IPS DF 6.9 (cell line): ENCODE measurements at places on chromosomes 3 and 15.

DNA sequence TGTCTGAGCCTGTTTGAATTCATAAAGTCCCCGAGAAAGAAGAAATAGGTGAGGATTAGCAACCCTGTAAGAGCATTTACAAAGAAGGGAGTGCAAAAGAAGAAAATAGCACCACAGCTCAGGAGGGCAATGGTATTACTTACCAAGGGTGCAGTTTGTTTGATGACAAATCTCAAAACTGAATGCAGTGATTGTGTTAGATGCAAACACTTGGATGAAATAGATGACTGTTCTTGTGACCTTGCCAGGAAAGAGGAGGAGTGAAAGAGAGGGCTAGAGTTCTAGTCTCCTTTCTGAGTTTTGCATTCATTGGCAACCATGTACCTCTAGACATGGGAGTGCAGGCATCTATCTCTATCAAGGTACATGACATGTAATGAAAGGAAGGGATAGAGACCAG lies 1030.8 kb upstream of the CFAP20DC start:
- DNase-seq = no peak

GRCh38 chr15:92087211-92087610 lies 233.7 kb downstream of the SLCO3A1 start:
- no peak for DNase-seq

DNA sequence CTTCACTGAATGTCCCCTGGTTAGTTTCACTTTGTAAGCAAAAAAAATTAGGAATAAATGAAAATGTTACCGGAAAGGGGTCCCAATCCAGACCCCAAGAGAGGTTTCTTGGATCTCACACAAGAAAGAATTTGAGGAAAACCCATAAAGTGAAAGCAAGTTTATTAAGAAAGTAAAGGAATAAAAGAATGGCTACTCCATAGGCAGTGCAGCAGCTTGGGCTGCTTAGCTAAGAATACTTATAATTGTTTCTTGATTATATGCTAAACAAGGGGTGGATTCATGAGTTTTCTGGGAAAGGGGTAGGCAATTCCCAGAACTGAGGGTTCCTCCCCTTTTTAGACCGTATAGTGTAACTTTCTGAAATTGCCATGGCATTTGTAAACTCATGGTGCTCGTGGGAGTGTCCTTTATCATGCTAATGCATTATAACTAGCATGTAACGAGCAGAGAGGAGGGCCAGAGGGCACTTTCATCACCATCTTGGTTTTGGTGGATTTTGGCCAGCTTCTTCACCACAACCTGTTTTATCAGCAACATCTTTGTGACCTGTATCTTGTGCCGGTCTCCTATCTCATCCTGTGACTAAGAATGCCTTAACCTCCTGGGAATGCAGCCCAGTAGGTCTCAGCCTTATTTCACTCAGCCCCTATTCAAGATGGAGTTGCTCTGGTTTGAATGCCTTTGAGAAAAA lies 41.0 kb upstream of the CMSS1 start:
- no peak for DNase-seq

- DNase-seq = no peak
Measured at GRCh38 chr3:106510206-106510605, 641.4 kb upstream of the CBLB start.

DNA sequence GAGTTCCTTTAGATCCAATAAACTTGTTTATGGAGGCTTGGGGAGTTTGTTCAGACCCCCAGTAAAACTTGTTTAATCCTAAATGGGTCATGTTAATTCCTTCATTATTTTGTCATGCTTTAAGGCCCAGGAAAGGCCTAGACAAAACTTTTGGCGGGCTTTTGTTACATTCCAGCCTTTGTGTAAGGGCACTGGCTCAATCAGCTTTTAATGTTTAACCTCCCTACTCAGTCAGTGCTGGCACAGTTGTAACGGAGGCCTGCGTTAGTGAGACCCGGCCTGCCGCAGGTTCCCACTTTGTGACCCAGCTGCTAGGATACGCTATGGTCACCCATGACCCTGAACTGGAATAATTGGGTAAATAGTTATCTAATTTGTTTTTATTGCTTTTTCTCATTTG lies 59.2 kb downstream of the OXSM start:
- DNase-seq = no peak

DNA sequence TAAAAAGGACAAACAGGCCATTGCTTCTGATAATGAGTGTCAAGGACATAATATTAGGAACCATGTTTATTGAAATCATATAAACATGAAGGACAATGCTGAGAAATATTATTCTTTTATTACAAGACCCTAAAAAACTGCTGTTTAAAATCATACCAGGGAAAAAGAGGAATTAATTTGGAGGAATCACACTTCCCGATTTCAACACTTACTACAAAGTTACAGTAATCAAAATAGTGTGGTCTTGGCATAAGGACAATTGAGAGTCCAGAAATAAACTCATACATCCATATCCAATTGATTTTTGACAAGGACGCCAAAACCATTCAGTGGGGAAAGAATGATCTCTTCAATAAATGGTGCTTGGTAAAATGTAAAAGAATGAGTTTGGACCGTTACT lies 13.0 kb downstream of the CYP1A1 start:
- DNase-seq = no peak
